WTC11 (cell line): ENCODE measurements at places on chromosomes 13 and 19. TPM values are rescaled to one million over a fixed set of nuclear protein-coding genes. Genes with fewer than 3 reads are reported as not detected.

IFNL1 gene
- total RNA-seq = not detected in 3 replicates

ZNF296 gene
- 13.4 to 14.8 TPM (median 13.8 TPM) in 3 replicates for total RNA-seq

LRRC8E gene
- total RNA-seq = 3.0 to 3.6 TPM (median 3.1 TPM) in 3 replicates

PSG7 gene
- total RNA-seq = not detected in 3 replicates

ZNF582 gene
- 3.5 to 5.7 TPM (median 5.2 TPM) in 3 replicates for total RNA-seq

ELSPBP1 gene
- total RNA-seq = not detected in 3 replicates

CDX2 gene
- 0.09 to 0.44 TPM (median 0.11 TPM) in 3 replicates for total RNA-seq

RNF113B gene
- not detected in 3 replicates for total RNA-seq

POU2F2 gene
- total RNA-seq = 6.0 to 7.7 TPM (median 6.6 TPM) in 3 replicates

DNA sequence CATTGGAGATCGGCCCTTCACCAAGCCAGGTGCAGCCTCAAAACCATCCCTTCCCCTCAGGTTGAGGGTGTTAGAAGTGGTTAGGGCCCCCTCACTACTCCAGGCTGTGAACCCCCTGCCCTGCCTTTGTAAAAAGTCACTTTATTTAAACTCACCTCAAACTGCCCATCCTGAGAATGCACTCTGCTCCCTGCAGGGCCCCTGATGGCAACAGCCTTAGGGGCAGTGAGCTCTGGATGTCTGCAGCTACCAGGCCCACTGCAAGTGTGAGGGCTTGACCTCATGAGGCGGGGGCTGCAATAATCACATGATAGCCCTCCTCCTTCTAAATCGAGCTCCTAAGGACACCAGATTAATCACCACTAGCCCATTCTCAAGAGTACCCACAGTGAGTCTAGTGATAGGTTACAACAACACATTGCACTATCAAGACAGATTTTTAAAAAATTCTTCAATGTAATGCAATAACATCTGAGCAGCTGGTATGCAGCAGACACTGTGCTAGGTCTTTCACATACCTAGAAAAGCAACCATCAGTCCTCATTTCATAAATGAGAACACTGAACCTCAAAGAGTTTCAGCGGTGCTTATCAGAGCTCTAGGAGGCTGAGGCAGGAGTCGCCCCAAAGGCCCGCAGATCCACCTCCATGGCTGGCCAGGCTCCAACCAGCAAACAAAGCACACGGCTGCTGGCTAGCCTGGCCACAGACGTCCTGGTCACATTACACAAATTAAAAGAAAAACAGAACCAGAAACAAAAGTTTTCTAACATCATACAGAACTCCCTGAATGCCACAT lies 26.0 kb downstream of the SLC7A1 start:
- H3K4me1 ChIP-seq = peaks cover 80% of the 10 kb centered on the region
- no peak for DNase-seq
- no peaks in the 10 kb centered on the region for H3K27me3 ChIP-seq
- peak overlapping the region; percentile 70 for H3K27ac ChIP-seq
- H3K36me3 ChIP-seq = no peaks in the 10 kb centered on the region; the same call in 1 of the 2 replicates

DNA sequence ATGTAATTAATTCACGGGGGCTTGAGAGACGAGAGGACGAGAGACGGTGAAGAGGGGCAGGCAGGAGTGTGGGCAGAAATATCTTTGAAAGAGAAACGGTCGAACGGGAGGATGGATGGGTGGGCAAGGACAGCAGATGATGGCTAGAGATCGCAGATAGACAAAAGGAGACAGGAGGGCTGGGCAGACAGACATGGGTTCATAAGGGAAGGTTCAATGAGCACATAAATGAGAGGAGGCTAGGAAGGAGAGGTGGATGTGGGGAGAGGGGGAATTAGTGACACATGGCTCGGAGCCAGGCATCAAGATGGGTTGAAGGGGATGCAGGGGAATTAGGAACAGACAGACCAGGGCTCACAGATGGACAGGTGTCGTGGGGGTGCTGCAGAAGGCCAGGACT lies 1.1 kb downstream of the SYT3 start:
- peaks cover 36% of the 10 kb centered on the region for H3K36me3 ChIP-seq
- peak overlapping the region; percentile 88 for H3K4me3 ChIP-seq
- peaks cover 16% of the 10 kb centered on the region for H3K4me1 ChIP-seq
- no peak for DNase-seq

- peaks cover 14% of the 10 kb centered on the region for H3K36me3 ChIP-seq
- H3K27ac ChIP-seq = no peak overlapping the region
- H3K4me1 ChIP-seq = peaks cover 21% of the 10 kb centered on the region
- DNase-seq = no peak
- H3K27me3 ChIP-seq = peaks cover 3% of the 10 kb centered on the region
Measured at GRCh38 chr13:30158774-30159445, 148.4 kb downstream of the KATNAL1 start.

- H3K27ac ChIP-seq = peak overlapping the region; percentile 98
- H3K27me3 ChIP-seq = no peaks in the 10 kb centered on the region
Measured at GRCh38 chr19:29666578-29667386, 1.5 kb downstream of the PLEKHF1 start.

- no peak overlapping the region for H3K4me3 ChIP-seq
- peaks cover 13% of the 10 kb centered on the region for H3K4me1 ChIP-seq
- no peak for DNase-seq
- no peak overlapping the region for H3K27ac ChIP-seq
Measured at GRCh38 chr13:24668955-24669582, 11.1 kb upstream of the ATP12A start.

DNA sequence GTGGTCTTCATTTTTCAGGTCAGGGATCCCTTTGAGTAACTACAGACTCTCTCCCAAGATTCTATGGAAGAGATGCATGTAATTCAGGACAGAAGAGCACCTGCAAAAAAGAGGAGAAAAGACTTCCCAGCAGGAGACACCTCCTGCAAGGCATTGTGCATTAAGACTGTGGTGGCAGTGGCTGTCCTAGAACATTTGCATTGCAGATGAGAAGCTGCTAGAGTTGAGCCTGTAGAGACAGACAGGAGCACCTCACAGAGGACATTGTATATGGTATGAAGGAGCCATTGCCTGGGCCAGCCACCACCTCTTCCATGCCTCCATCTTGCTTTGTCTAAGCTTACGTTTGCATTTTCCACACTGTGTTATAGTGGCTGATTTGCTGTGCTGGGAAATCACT lies 11.2 kb upstream of the MYO16 start:
- H3K4me3 ChIP-seq = no peak overlapping the region
- H3K36me3 ChIP-seq = no peaks in the 10 kb centered on the region
- peaks cover 27% of the 10 kb centered on the region for H3K4me1 ChIP-seq
- H3K27me3 ChIP-seq = no peaks in the 10 kb centered on the region
- no peak for DNase-seq
- H3K27ac ChIP-seq = no peak overlapping the region; the same call in 1 of the 2 replicates

- no peak for DNase-seq
- H3K27me3 ChIP-seq = no peaks in the 10 kb centered on the region
- peaks cover 19% of the 10 kb centered on the region for H3K4me1 ChIP-seq
- H3K36me3 ChIP-seq = no peaks in the 10 kb centered on the region
Measured at GRCh38 chr13:72194523-72194922, 327.5 kb upstream of the DACH1 start.

- H3K4me1 ChIP-seq = peaks cover 53% of the 10 kb centered on the region
- no peak for DNase-seq
- H3K4me3 ChIP-seq = no peak overlapping the region
- H3K27ac ChIP-seq = peak overlapping the region; percentile 57; the same call in 1 of the 2 replicates
- no peaks in the 10 kb centered on the region for H3K27me3 ChIP-seq
Measured at GRCh38 chr13:100397627-100398026, 191.0 kb downstream of the GGACT start.

GRCh38 chr19:6215701-6216235 lies 64.0 kb downstream of the MLLT1 start:
- H3K36me3 ChIP-seq = peaks cover 5% of the 10 kb centered on the region; the same call in 1 of the 2 replicates
- no peaks in the 10 kb centered on the region for H3K27me3 ChIP-seq
- no peak overlapping the region for H3K4me3 ChIP-seq

DNA sequence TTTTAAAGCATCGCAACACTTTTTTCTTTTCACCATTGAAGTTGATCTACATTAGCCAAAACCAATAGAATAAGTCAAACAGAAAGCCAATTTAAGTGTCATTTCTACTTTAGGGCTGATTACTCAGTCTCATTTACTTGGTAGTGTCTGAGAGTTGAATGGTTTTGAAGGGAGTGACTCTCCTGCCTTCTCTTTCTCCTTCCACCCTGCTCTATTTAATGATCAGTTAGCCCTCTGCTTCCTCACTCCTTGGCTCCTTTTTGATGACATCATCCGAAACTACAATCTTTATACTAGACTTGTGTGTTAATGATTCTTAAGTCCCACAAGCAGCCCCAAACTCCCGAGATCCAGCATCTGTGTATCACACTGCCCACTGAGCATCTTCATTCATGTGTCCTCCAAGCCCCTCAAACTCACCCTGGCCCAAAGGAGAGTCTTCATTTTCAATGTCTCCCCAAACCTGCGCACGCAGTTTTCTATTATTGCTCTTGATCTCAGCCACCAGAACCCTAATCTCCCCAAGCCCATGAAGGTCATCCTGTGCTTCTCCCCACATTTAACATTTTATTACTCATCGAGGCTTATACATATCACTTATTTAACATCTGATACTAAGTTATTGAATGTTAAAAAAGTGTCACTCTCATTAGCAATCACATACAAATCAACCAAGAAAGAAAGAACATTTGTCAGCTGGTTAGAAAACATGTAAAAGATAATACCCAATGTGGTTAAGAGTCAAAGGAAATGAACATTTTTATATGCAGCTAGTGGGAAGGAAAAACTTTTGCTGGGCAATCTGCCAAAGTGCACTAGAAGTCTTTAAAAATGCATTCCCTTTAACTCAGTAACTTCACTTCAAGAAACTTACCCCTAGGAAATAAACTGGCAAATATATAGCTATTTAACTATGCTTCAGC lies 32.2 kb upstream of the ARGLU1 start:
- no peak for DNase-seq
- no peaks in the 10 kb centered on the region for H3K36me3 ChIP-seq
- H3K27me3 ChIP-seq = no peaks in the 10 kb centered on the region
- H3K4me3 ChIP-seq = no peak overlapping the region
- no peak overlapping the region for H3K27ac ChIP-seq

- H3K4me1 ChIP-seq = peaks cover 7% of the 10 kb centered on the region; the same call in 1 of the 2 replicates
- no peaks in the 10 kb centered on the region for H3K27me3 ChIP-seq
- H3K27ac ChIP-seq = no peak overlapping the region
- no peaks in the 10 kb centered on the region for H3K36me3 ChIP-seq
Measured at GRCh38 chr13:41765020-41765419, 195.9 kb downstream of the VWA8 start.

DNA sequence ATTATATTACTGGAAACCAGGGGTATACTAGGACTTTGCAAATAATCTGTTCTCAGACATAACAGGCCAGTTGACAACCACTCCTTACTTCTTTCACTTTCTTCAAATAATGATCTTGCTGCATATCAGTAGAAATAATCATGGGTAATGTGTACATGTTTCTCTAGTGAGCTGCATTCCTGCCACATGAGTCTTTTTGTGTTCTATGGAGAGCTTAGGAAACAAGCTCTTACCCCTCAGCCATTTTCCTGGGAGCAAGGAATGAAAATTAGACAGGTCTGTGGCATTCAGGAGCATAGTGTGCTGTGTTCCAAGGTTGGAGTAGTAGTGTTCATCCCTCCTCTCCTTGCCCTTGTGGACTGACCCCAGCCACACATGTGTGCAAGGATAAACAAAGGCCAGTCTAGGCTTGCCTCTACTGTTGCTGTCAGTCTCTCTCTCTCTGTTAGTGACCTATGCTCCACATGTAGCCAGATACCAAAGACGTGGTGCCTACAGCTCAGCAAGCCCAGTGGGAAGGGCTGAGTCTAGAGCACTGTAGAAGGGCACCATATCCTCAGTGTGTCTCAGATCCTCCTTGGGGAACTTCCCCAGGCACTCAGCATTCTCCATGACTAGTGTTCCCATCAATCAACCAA lies 11.5 kb upstream of the OXGR1 start:
- DNase-seq = no peak
- H3K27ac ChIP-seq = no peak overlapping the region
- no peaks in the 10 kb centered on the region for H3K36me3 ChIP-seq
- H3K27me3 ChIP-seq = peaks cover 60% of the 10 kb centered on the region
- H3K4me3 ChIP-seq = no peak overlapping the region

- DNase-seq = peak; percentile 53
- H3K4me1 ChIP-seq = peaks cover 7% of the 10 kb centered on the region
- H3K4me3 ChIP-seq = peak overlapping the region; percentile 45
- H3K27me3 ChIP-seq = peaks cover 4% of the 10 kb centered on the region; the same call in 1 of the 2 replicates
- H3K36me3 ChIP-seq = no peaks in the 10 kb centered on the region
Measured at GRCh38 chr13:24693862-24694471, 13.8 kb downstream of the ATP12A start.

GRCh38 chr19:4600893-4601292 lies 38.4 kb upstream of the TNFAIP8L1 start:
- no peak for DNase-seq
- H3K27ac ChIP-seq = no peak overlapping the region
- H3K36me3 ChIP-seq = no peaks in the 10 kb centered on the region
- H3K27me3 ChIP-seq = peaks cover 53% of the 10 kb centered on the region
- H3K4me1 ChIP-seq = peaks cover 10% of the 10 kb centered on the region

DNA sequence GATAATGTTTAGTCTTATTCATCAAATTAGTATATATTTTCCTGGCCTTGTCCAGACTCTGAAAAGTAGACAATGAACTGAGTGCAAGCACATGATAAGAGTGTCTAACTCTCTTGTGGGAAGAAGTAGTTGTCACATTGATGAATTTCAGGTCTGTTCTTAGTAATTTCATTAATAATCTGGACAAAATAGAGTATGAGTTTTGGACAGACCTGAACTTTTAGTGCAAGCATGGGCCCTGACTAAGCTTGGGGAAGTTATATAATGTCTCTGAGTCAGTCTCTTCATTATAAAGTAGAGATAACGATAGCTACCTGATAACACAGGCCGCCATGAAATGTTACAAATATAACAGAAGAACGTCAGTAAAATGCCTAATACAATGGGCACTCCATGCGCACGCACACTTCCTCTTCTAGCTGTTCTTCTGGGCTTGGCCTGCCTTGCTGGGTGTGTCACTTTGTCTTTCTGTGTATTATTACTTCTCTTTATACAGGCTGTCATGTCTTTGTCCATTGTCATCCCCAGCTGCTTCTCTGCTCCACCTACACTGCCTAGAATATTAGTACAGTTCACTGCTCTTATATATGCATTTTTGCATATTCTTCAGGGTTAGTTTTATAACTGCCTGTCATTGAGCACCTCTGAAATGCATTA lies 129.1 kb upstream of the HTR2A start:
- peaks cover 3% of the 10 kb centered on the region; the same call in 1 of the 2 replicates for H3K36me3 ChIP-seq
- no peaks in the 10 kb centered on the region for H3K27me3 ChIP-seq
- no peak overlapping the region for H3K27ac ChIP-seq
- peaks cover 33% of the 10 kb centered on the region for H3K4me1 ChIP-seq
- DNase-seq = no peak
